Stimulated activated CD8-positive, alpha-beta memory T cell treated with anti-CD3 and anti-CD28 coated beads, Interleukin-7, amount 100 ng/mL, for 48 hours (primary cell): ENCODE measurements at places on chromosomes 3 and 15.

DNA sequence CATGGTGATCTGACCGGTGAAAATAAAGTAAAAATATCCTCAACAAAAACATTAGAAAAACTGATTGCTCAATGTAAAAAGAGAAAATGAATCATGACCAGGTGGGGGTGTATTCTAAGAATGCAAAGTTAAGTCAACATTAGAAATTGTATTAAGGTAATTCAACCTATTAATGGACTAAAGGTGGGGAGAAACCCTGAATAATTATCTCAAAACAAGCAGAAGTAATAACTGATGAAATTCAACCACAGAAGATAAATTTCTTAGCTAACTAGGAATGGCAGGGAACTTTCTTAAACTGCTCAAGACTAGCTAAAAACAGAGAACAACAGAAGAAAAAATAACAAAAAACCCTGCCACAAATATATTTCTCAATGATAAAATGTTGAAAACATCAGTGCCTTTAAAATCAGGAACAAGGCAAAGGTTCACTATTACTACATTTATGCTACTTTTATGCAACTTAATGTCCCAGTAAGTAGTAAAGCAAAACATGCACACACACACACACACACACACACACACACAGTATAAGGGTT is 204.4 kb upstream of the THBS1 start:
- no peak for DNase-seq

DNA sequence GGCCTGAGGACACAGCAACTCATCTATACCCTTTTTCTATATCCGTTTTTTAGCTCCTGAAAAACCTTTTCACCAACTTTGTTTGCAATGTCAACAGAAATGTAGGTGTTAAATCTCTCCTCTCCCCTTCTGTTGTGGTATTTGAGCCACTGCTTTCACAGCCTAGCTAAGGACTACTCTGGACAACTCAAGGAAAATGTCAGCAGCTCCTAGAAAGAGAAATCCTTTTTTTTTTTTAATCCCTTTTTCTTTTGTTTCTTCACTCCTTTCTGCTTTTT is 176.6 kb downstream of the KLHL25 start:
- no peak for DNase-seq

GRCh38 chr15:33243869-33244268 is 49.4 kb upstream of the FMN1 start:
- no peak for DNase-seq

GRCh38 chr3:11637901-11638458 is 5.7 kb downstream of the VGLL4 start:
- no peak for DNase-seq

GRCh38 chr15:66774001-66774814 is 72.2 kb downstream of the SMAD6 start:
- DNase-seq, result no peak

- no peak for DNase-seq
Measured at GRCh38 chr15:81244306-81244705, 47.6 kb downstream of the IL16 start.

DNA sequence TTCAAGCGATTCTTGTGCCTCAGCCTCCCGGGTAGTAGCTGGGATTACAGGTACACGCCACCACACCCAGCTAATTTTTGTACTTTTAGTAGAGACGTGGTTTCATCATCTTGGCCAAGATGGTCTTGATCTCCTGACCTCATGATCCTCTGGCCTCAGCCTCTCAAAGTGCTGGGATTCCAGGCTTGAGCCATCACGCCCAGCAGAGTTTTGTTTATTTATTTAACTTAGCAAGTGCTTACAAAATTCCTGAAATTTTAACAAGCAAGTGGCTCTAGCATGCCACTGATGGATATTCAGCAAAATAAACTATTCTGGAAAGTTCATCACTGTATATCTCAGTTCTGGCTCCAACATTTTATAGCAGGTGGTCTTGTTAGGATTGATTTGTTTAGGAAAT is 585.9 kb downstream of the OTOL1 start:
- DNase-seq, result no peak
